ENCODE measurements at places on chromosomes 1 and 21.

GRCh38 chr1:240352769-240353168, 259.2 kb downstream of the GREM2 start:
- DNase-seq: no peak

GRCh38 chr1:145759721-145760120, 40.4 kb downstream of the CD160 start:
- no peak for DNase-seq

- DNase-seq: no peak
These were observed 18.0 kb upstream of the HHAT start for GRCh38 chr1:210310562-210311153.

- DNase-seq: no peak
These were observed 2.8 kb upstream of the S100B start for GRCh38 chr21:46607636-46608035.

DNA sequence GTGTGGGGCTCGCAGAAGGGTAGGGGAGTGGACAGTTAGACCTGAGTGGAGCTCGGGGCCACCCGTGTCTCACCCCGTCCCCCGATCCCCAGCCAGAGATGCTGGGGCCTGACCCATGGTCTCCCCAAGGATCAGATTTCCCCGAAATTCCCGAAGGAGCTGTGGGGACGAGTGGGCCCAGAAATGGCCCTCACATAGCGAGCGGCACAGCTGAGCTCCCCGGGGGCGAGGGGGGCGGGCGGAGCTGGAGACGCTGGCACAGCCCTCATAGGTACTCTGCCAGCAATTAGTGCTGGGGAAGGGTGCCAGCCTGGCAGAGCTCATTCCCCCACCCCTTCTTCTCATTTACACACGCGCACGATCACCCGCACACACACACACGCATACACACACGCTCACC, 9.2 kb downstream of the CASZ1 start:
- DNase-seq: no peak

DNA sequence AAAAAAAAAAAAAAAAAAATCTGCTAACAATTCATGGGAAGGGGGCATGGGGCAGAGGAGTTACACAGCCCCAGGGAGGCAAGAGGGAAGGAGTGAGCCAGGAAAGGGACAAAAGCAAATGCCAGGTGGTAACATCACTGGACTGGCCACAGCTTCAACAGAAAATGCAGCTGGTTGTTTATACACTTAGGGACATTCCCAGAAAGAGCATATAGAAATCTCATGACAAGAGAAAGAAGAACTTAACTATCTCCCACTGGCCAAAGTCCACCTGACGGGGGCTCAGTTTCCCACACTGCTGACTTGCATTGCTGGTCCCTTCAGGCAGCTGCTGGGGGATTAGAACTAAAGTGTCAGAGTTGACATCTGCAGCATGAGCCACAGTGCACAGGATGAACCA, 14.8 kb downstream of the IL12RB2 start:
- DNase-seq: no peak

- DNase-seq: no peak
These were observed 43.2 kb downstream of the CNN3 start for GRCh38 chr1:94883691-94884090.

DNA sequence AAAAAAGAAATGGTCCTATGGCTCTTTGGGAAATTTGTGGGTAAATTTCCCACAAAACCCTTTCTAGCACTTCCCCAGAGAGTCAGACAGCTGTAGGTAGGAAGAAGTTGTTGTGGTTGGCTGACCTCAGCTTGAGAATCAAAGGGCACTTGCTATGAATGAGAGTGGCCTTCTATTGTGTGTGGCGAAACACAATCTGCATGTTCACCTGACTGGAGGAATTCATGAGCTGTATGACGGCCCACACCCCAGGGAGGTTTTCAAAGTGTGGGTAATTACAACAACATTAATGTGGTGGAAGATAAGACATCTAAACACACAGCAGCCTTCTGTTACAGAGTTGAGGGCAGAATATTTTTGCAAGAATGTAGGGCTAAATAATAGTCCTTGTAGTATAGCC, 38.8 kb downstream of the NGF start:
- DNase-seq: no peak

GRCh38 chr1:159122005-159122621, 45.5 kb upstream of the AIM2 start:
- DNase-seq: no peak

DNA sequence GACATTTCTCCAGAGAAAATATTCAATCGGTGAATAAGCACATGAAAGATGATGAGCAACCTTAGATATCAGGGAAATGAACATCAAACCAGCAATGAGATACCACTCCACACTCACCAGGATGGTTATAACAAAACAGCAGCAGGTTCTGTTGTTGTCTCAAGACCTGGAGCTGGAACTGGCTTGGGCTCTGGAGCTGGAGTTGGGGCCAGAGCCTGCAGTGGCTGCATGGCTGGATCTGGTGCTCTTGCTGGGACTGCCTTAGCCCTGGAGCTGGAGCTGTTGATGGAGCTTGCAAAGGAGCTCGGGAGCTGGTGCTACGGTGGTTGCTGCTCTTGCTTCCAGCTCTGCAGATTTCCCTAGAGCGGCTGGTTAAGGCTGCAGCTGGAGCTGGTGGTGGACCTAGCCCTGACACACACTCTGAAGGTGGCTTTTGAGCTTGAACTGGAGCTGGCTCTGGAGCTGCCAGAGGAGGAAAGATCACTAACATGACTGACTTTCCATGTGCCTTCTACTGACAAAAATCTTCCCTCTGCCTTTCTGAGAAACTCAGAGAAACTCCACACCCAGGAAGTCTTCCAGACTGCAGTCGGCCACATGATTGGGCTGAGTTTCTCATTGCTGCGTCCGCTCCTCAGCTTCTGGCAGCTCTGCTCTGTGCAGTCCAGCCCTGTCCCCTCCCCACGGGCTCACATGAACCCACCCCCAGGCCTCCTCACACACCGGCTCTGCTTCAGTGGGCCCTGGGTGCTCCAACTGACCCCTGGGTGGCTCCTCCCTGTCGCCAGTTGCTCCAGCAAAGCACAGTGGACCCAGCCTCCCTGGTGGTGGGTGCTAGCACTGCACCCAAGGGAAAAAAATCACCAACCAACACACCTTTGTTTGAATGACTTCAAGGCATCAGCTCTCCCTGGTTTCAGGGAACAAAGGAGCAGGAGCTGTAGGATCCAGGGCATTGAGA, 139.1 kb upstream of the FMN2 start:
- no peak for DNase-seq

- no peak for DNase-seq
These were observed 922.1 kb downstream of the AMY1C start for GRCh38 chr1:104671684-104672353.

GRCh38 chr1:29272147-29272907, 36.0 kb downstream of the PTPRU start:
- no peak for DNase-seq

- DNase-seq: no peak
These were observed 657 bp upstream of the HDAC1 start for GRCh38 chr1:32291145-32291707.

DNA sequence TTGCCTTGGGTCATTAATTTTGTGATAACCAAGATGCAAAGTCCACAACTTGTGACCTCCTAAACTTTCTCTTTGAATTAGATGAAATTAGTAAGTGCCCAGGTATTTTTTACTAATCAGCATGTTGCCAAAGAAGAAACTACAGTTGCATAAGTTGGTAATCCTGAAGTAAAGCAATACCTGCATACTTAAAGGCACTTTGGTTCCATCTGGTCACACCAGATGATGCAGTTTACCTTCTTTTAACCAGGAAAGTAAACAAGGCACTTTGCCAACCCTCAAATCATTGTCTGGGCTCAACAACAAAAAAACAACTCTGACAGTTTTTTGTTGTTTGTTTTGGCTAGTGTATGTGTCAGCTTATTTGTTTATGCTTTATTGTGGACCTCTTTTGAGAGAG, 55.5 kb upstream of the DYNLT5 start:
- DNase-seq: no peak

DNA sequence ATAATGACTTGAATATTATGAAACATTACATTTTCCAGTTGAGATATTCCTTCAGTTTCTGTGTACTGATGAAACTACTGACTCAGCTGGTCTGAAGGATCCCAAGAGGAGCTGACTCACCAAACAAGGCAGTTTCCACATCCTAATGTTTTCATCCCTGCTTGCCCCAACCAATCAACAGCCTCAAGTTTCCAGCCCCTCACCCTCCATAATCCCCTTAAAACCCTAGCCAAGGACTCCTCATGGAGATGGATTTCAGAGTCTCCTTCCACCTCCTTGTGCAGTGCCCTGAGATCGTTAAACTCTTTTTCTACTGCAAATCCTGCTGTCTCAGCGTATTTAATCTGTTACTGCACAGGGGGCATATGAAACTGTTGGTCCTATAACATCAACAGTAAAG, 83.1 kb upstream of the HAO2 start:
- DNase-seq: no peak

DNA sequence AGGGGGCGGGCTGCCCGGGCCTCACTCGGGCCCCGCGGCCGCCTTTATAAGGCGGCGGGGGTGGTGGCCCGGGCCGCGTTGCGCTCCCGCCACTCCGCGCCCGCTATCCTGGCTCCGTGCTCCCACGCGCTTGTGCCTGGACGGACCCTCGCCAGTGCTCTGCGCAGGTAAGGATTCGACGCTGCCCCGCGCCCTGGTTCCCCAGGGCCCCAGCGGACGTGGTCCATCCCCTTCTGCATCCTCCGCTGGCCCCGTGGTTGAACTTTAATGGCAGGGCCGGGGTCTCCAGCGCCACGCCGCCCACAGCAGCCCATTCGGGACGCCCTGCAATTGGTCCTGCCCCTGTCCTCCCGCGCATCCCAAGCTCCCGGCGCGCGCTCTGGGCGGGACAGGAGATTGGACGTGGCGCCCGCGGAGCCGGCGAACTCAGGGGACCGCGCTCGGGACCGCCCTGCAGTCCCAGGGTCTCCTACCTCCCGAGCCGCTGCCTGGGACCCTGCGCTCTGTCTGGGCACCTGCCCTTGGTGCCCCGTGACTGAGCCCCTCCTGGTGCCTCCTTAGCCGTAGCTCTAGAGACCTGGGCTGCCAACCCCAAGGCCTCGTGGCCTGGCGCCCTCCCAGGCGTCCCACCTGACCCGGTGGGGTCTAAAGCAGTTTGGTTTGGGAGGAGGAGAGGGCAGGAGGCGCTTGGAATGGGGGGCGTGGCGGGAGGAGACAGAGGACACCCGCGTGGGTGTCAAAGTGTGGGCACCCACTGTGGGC, at the start of gene ALPL:
Gene ALPL (plus strand): TSS at position 73 of the 762 bp plus-strand sequence. CDS start 44,659 bp downstream, outside the sequence.
- no peak for DNase-seq

DNA sequence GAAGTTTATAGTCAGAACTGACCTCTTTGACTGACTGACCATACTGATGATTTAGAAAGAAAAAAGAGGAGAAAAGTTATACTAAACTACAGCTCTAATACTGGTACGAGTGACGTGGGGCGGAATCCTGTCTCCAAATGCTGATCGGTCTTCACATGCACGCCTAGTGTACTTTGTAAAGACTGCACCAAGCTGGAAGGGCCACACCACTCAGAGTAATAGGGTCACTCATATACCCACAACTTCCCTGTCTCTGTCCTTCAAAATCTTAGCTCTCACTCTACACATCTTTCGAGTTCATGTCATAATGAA, 19.4 kb upstream of the GUCA2A start:
- no peak for DNase-seq

GRCh38 chr21:27586986-27587385, 620.1 kb upstream of the ADAMTS5 start:
- DNase-seq: no peak

DNA sequence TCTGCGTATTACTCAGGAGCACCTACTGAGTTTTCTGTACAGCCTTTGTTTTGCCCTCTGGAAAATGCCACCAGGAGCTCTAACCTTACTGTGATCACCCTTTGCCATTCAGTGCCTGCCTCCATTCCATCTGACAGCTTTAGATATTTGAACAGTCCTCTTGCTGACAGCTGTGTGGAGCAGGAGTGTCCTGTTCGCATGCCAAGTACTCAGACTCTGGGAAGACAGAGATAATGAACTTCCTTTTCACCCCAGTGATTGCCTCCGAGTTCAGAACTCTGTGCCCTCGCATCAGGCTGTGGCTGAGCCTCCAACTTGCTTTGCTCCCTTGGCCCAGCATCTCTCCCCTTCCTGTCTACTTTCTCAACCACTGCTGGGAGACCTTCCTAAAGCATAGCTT, 74.0 kb downstream of the CACNA1E start:
- no peak for DNase-seq

- DNase-seq: no peak
These were observed 18.3 kb upstream of the EFHD2 start for GRCh38 chr1:15391366-15391765.

DNA sequence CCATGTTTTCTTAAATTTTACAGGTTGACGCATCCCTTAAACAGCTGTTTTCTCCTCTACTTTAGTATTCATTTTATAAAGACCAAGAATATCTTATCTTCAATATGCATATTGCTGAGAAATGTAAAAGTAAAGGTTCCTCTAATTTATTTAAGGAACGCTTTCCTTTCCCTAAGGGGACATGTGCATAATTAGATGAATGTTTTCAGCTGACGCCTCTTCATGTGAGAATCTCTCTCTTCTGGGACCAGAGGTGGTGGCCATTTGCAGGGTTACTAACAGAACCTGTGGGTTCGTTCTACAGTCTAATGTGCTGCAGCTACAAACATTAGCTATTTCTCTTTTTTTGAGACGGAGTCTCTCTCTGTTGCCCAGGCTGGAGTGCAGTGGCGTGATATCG, 147.7 kb upstream of the L1TD1 start:
- DNase-seq: no peak

DNA sequence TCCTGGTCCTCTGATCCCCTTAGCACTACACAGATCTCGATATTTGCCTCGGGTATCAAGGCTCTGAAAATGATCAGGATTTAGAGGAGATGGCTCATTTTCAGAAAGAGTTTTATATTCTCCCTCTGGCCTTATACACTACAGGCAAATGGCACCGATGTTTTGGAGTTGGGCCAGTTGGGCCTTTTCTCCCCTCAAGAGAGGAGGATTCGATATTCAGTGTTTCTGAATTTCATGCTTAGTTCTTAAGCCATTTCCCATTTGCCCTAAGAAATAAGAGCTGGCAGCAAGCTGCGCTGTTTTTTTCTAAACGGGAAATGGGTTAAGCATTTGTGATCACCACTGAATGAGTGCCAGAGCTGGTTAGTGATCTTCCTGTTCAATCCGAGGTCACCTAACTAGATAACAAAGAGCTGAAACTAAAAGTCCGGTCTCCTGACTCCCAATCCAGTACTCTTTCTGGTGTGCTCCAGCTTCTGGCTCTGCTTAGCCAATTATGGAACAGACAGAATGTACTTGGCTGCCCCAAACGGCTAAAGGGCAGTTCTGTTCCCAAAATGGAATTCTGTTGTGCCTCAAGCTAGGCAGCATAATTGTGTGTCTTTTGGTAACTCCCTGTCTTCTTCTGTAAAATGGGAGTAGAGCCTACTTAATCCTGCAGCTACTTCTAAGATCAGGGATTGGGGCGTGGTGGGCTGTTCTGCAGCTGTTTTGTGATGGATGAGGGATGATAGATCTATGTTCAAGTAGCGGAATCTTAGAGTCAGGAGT, 1.2 kb upstream of the CPT2 start:
- no peak for DNase-seq

GRCh38 chr1:184072376-184072775, 20.8 kb downstream of the TSEN15 start:
- no peak for DNase-seq

GRCh38 chr1:10033359-10033845, 644 bp downstream of the UBE4B start:
- peak; percentile 52 for DNase-seq

GRCh38 chr1:84689514-84690396, 506 bp downstream of the SSX2IP start:
- DNase-seq: peak; percentile 53

All from Kasumi-1 (cell line).